Activated CD4-positive, alpha-beta T cell treated with anti-CD3 and anti-CD28 coated beads for 24 hours (primary cell): ENCODE measurements at places on chromosomes 2 and 18.

DNA sequence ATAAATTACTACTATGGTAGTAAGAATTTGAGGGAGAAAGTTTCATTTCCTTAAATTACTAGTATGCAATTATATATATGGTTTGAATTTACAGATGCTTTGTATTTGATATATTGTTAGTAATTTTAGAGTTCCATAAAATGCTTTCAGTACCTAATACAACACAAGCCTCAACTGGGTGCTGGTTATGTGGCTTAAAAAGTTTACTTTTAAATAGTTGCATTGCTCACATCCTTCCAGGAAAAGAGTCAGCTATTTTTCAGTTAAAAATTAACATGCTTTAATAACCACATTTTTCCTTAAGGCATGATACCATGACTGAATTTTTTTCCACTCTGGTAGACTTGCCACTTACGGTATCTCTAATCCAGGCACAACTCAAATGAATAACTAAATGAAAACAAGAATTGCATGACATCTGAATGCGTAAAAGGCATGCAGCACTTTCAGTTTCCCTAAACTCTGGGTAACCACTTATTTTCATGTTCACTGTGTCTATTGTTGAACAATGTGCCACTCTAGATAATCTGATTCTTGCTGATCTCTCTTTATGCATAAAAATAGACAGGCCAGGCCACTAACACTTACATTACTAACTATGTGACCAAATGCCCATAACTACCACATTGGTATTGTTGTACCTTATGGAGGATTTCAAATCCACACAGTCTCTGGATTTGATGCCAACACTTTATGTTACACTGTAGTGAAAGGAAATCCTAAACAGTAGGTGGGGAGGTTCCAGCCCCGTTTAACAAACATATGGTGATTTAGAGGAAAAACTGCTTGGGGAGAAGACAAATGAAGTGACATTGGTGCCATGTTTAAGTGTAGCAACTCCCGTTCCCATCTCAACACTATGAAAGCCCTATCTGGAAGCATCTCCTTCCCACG is 35.5 kb upstream of the SLC35F5 start:
- no peak for DNase-seq

- DNase-seq: no peak
Observed at GRCh38 chr18:75216911-75217689, 6.5 kb downstream of the TSHZ1 start.

GRCh38 chr18:71666481-71666880 is 877.7 kb downstream of the CBLN2 start:
- no peak for DNase-seq

DNA sequence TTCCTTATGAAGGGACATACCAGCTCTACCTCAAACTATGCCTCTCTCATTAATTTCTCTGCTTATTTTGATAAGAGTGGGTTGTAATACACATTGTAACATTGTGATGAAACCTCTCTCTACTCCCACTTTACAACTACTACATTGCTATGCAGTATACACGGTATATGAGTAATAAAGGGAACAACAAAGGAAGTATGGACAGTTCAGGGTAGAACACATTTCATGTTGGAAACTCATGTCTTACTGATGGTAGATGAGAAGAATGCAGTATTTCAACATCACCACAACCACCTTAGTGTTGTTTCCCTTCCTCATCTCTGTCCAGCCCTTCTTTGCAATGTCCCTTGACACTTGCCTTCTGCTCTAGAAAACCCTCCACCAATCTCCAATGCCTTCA is 515.9 kb upstream of the CELF4 start:
- DNase-seq: no peak

DNA sequence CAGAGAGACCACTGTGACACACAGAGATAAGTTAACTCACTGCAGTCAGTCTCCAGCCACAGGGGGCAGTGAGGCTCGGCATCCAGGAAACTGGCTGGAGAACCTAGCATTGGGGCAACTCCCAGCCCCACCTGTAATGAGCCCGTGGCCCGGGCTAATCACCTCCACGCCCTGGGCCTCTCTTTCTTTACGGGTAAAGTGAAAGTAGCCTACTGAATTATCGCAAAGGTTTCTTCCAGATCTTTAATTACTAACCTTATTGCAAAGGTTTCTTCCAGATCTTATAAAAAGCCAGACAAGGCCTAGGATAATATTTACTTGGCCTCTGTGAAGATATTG is 45.7 kb upstream of the ACAA2 start:
- no peak for DNase-seq

DNA sequence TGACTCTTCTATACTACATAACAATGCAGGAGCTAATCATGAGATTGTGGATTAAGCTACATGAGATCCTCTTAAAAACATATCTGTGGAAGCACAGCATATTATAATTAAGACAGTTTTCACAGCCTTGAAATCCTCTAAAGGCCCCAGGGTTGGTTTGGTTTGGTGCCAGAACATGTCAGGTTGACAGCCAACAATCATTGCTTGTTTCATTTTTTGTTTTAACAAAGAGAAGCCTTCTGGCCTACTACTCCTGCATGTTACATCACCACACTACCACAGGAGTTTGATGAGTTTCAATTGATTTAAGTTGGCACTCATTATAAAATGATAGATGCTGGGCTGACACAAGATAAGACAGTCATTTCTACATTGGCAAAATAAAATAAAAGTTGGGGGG is 255.9 kb upstream of the ERBB4 start:
- no peak for DNase-seq

DNA sequence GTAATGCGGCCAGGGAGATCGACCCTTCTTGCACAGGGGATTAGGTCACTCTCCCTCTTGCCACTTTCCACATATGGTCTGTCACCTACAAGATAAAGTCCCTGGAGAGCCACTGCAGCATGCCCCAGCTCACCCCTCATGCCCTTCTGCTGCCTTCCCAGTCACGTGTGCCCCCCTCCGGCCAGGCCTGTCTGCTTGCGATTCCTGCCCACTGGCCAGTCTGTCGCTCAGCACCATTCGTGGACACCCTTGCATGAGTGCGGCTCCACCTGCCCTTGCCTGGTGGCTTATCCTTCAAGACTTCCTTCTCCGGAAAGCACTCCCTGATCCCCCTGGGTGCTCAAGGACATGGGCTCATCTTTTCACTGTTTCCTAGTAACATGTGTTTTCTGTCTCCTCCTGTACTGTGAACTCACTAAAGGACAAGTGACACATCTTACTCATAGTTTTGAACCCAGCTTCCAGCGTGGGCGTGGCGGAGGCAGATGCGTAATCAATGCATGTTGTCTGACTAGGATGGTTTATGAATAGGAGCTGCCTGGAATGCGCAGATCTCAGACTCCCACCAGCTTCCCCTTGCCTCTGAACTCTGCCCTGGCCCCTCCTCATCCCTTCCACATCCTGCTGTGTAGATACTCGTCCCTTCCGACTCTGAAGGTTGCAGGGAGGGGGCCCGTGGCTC is 7.8 kb upstream of the NT5DC4 start:
- peak; percentile 35 for DNase-seq

DNA sequence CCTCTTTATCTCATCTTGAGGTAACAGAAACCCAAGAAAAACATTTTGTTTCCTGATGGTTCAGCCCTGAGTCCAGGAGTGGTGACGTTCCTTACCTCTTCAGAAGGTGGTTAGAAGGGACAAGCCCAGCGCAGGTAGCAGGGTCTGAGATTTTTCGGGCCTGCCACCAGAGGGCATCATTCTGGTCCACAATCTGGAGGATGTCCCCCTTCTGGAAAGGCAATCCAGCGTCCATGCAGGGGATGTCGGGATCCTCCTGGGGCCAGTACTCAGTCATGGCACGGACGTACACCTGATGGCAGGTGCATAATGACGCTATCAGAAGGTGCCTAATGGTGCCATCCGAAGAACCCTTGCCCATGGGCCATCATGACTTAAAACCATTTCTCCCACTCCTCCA is 17.7 kb downstream of the MPP4 start:
- DNase-seq: peak; percentile 1

- no peak for DNase-seq
Observed at GRCh38 chr2:101569886-101570520, 95.1 kb upstream of the RFX8 start.

- no peak for DNase-seq
Observed at GRCh38 chr2:177537213-177537612, 144.6 kb downstream of the AGPS start.

- DNase-seq: no peak
Observed at GRCh38 chr2:158922601-158923000, 45.8 kb upstream of the TANC1 start.

DNA sequence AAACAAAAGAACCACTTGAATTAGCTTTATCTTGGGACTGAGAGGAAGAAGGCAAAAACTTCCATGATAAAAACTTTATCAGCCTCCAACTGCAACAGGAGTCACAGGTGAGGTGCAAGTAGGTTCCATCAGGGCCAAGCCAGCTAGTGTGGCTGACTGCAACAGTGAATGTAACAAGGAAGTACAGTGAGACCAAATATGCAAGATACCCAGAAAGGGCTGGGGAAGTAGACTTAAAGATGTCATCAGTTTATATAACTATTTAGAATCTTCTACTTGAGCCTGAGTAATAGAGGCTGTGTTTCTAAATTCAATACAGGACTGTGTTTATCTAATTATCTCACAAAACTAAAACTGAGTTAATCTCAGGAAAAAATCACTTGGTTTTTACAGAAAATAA is 14.8 kb downstream of the PLEKHM3 start:
- DNase-seq: no peak

- no peak for DNase-seq
Observed at GRCh38 chr2:111161971-111162370, 41.3 kb downstream of the BCL2L11 start.
